ENCODE measurements at places on chromosomes 2 and 18. TPM values are rescaled to one million over a fixed set of nuclear protein-coding genes. Genes with fewer than 3 reads are reported as not detected.

CCDC74B gene
- 5.0 TPM for total RNA-seq

YES1 gene
- total RNA-seq: 71.1 TPM

TET3 gene
- 4.5 TPM for total RNA-seq

CIB4 gene
- not detected for total RNA-seq

SLC14A1 gene
- 167 TPM for total RNA-seq

PIEZO2 gene
- 5.3 TPM for total RNA-seq

EIF5B gene
- 40.9 TPM for total RNA-seq

SNTG2 gene
- 0.07 TPM for total RNA-seq

SMPD4 gene
- total RNA-seq: 19.7 TPM

HRH4 gene
- total RNA-seq: 0.07 TPM

NETO1 gene
- total RNA-seq: not detected

HAAO gene
- 0.85 TPM for total RNA-seq

SPDYA gene
- total RNA-seq: 0.91 TPM

AMER3 gene
- total RNA-seq: not detected

SULT1C4 gene
- total RNA-seq: 0.17 TPM

MARCO gene
- not detected for total RNA-seq

SLC4A5 gene
- 0.30 TPM for total RNA-seq

UGT1A5 gene
- not detected for total RNA-seq

ZSWIM2 gene
- total RNA-seq: 0.10 TPM

PRR30 gene
- not detected for total RNA-seq

C2orf80 gene
- total RNA-seq: not detected

All from smooth muscle cell of the pulmonary artery (primary cell).